ENCODE measurements at places on chromosomes 5 and 9. TPM values are rescaled to one million over a fixed set of nuclear protein-coding genes. Genes with fewer than 3 reads are reported as not detected.

The KLF9 gene
- 45.4 TPM for total RNA-seq

The CACFD1 gene
- 84.2 TPM for total RNA-seq

- DNase-seq: no peak
Observed at GRCh38 chr5:139446956-139447779, 7.8 kb upstream of the DNAJC18 start.

DNA sequence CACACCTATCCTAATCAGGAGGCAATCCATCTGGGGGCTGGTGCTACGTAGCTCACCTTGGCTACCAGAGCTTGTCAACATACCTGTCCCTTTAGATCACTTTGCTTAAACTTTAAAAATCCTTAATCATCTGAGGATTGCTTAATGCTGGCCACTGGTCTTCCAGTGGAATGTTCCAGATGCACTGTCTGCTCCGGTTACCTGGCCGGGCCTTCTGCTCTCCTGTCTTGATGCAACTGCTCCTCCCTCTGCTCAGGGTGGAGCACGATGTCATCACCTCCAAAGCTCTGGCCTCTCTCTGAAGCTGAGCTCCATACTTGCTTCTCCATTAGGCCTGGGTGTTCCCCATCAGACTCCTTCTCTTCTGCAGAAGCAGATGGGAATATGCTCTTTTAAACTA lies 106.5 kb upstream of the OTULINL start:
- no peak for DNase-seq

DNA sequence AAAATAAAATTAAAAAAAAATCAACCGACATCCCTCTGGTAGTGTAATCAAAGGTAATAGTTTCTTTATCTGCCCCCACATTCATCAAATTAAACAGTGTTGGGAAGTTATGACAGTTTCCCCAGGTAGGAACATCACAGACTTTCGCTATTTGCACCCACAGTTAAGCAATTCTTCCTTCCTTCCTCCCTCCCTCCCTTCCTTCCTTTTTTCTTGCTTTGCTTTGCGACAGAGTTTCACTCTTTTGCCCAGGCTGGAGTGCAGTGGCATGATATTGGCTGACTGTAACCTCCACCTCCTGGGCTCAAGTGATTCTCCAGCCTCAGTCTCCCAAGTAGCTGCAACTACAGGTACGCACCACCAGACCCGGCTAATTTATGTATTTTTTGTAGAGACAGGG lies 10.8 kb upstream of the BICD2 start:
- no peak for DNase-seq

GRCh38 chr5:65191554-65192135 lies 290.1 kb downstream of the ADAMTS6 start:
- DNase-seq: no peak

- DNase-seq: no peak
Observed at GRCh38 chr9:7607421-7607820, 192.2 kb downstream of the DMAC1 start.
